ENCODE measurements at places on chromosomes 6 and 20. TPM values are rescaled to one million over a fixed set of nuclear protein-coding genes. Genes with fewer than 3 reads are reported as not detected.

Gene NR2E1
- total RNA-seq, result not detected

Gene GFOD1
- total RNA-seq, result 63.4 TPM

Gene PLEKHG1
- 27.0 TPM for total RNA-seq

Gene DLGAP4
- 76.7 TPM for total RNA-seq

Gene BNIP5
- total RNA-seq, result not detected

Gene CRISP2
- total RNA-seq, result not detected

DNA sequence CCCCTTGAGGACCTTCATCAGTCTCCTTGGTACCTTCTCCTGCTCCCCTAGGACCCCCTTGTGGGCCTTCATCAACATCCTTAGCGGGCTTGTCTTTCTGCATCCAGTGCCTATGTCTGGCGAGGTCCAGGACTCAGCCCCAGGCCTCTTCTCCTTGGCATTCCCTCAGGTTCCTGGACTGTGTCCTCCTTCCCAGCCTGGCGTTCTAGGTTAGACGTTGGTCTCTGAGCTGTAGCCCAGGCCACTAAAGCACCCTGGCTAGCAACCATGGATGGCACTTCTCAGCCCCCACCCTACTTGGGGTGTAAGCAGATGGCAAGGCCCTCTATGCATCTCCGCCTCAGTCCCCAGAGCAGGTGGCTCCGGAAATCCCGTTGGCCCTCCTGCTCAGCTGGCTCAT lies 51.5 kb upstream of the NNAT start:
- DNase-seq, result no peak

DNA sequence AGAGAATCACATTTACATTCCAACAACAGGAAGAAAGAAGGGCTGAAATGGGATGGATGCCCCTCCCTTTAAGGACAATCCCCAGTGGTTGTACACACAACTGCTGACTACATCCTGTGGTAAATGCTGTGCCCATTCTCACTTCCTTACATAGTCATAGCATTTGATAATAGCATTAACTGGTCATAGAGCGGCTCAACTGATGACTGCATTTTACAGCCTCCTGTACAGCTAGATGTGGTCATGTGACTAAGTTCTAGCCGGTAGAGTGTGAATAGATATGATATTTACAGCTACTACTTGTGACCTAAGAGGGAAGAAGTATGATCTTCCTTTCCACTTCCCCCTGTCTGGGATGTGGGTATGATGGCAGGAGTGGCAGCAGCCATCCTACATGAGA lies 24.7 kb downstream of the KCNK17 start:
- no peak for DNase-seq

DNA sequence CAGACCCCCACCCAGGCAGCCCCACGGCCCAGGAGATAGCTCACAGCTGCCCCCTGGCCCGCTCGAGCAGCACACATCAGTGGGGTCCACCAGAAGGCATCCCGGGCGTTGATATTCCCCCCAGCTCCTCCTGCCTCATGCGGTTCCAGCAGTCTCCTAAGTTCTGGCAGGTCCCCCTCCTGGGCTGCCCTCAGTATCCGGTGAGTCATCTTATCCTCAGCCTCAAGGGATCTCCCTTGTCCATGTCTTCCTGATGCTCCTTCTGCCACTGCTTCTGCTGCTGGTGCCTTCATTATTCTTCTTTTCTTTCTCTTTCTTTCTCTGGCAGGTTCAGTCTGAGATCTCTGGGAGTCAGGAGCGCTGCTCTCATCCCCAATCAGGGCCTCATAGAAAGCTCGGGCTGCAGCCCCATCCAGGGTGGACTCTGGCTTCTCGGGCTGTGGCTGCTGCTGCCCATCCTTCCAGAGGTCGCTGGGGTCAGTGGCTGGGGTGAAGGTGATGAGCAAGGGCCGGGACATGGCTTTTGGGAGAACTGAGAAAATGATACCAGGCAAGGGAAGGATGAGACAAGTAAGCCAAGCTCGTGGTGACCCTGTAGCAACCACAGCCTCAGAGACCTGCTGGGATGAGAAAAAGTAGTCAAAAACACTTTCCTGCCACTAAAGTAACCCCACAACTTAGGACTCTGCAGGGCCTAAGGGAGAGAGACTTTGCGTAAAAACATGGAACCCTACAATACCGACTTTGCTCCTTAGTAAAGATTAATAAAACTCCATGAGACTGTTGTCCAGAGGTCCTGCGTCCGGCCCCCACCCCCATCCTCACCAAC lies 622 bp downstream of the GPANK1 start:
- peak; percentile 52 for DNase-seq

DNA sequence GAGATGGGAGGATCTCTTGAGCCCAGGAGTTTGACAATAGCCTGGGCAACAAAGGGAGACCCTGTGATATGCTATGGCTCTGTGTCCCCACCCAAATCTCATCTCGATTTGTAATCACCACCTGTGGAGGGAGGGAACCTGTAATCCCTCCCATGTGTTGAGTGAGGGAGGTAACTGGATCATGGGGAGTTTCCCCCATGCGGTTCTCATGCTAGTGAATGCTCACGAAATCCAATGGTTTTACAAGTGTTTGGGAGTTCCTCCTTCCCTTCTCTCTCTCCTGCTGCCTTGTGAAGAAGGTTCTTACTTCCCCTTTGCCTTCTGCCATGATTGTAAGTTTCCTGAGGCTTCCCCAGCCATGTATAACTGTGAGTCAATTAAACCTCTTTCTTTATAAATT lies 3.4 kb downstream of the NUDT3 start:
- DNase-seq, result no peak

- no peak for DNase-seq
Observed at GRCh38 chr6:121436274-121436857, 920 bp downstream of the GJA1 start.

DNA sequence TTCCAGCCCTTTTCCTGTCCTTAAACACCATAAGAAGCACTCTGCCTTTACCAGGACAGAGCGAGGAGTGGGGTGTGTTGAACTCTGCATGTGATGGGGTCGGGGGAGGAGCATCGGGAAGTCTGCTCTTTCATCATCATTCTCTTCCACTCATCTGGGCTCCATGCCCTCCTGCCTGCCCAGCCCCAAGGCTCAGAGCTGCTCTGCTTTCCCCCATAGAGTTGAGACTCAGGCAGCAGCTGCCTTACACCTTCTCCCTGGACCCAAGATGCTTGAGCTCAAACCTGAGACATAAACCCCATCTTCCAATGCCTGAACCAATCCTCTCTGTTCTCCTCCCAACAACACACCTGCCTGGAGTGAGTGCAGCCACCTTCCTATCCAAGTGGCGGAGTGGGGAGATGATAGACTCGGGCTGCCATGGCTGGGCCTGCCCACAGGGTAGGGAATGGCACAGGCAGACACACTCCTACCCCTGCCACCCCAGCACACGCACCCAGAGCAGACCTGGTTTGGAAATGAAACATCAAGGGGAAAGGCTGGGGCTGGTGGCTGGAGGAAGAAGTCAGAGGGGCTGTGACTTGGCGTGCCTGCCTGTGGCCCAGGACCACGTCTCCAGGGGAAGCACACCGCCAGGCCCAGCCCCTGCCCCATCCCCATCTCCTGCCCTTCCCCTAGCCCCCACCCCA lies 28.4 kb downstream of the TFEB start:
- no peak for DNase-seq
